Stimulated activated CD4-positive, alpha-beta T cell treated with anti-CD3 and anti-CD28 coated beads, Interleukin-4, amount 100 ng/mL, for 4 hours (primary cell): ENCODE measurements at places on chromosomes 12 and 14.

- DNase-seq = no peak
Observed at GRCh38 chr14:100994756-100995330, 91.3 kb upstream of the RTL1 start.

GRCh38 chr12:53777936-53778644 lies 26.3 kb upstream of the CISTR start:
- DNase-seq = no peak

DNA sequence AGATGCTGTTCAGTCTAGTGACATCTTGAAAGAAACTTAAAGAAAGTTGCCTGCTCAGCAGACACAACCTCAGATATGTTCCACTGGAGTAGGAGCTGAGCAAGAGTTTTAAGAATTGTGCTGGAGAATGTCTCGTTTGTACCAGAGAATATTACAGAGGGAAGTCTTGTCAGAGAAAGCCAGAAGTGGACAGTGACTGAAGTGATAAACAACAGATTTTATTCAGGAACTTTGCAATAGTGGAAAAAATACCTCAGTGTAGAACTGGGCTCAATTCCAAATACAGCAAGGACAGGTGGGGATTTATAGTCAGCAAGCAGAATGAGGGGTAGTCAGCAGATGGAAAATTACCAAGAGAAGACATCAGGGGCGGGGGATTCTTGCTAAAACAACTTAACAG lies 18.6 kb downstream of the ZDHHC17 start:
- DNase-seq = no peak

DNA sequence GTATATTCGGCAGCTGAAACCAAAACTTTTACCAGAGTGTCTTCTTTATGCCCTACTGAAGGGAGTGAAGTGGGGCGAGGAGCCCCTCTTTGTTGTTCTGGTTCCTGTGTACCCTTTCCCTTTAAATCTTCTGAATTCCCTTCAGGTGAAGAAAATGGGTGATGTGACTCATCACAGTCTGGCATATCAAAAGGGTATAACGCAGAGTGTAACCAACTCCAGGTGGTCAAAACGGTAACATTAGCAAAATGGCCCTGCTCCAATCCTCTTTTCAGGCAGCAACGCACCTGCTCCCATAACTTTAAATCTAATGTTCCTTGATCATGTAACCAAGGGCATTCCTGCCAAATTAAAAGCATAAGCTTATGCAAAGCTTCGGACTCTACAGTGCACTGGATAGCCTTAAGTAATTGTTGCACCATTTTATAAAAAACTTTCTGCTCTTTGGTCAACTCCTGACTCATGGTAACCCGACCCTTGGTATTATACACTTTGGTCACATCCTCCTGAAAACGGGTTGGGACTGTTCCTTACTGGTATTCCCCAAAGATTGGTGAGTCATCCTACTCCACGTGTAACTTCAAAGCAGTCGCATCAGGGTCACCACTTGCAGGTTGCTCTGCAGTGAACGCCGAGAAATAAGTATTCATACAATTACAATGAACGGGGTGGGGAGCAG lies 83.1 kb downstream of the KCNMB4 start:
- DNase-seq = no peak

DNA sequence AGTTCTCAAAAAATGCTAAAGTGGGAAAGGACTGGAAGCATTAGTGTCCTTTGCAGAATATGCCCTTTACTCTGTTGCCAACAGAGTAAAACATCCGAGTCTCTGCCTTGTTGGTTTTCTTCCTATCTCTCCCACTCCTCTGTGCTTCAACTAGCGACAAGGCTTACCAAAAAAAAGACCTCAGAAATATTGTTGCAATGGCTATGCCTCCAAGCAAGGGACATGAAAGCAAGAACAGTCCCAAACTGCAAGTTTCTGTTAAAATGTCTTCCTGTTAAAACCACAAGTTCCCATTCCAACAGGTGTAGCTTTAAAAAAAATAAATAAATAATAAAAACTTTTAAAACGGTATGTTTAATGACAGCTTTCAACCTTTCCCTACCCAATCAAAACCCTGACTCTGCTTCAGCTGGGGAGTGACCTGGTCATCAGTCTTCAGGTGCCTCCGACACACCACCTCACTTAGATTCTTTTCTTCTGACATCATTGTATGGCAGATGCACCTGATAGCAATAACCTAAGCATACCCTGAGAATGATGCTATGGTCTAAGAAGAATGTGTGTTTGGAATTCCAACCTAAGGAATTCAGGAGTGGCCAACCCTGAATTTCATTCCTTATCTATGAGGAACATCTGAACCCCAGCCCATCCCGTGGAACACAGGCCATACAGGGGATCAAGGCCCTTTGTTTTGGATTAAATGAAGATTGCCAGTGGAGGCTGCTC lies 81.0 kb downstream of the RPS29 start:
- DNase-seq = no peak

- DNase-seq = no peak
Observed at GRCh38 chr12:119263466-119263865, 71.1 kb upstream of the CCDC60 start.

DNA sequence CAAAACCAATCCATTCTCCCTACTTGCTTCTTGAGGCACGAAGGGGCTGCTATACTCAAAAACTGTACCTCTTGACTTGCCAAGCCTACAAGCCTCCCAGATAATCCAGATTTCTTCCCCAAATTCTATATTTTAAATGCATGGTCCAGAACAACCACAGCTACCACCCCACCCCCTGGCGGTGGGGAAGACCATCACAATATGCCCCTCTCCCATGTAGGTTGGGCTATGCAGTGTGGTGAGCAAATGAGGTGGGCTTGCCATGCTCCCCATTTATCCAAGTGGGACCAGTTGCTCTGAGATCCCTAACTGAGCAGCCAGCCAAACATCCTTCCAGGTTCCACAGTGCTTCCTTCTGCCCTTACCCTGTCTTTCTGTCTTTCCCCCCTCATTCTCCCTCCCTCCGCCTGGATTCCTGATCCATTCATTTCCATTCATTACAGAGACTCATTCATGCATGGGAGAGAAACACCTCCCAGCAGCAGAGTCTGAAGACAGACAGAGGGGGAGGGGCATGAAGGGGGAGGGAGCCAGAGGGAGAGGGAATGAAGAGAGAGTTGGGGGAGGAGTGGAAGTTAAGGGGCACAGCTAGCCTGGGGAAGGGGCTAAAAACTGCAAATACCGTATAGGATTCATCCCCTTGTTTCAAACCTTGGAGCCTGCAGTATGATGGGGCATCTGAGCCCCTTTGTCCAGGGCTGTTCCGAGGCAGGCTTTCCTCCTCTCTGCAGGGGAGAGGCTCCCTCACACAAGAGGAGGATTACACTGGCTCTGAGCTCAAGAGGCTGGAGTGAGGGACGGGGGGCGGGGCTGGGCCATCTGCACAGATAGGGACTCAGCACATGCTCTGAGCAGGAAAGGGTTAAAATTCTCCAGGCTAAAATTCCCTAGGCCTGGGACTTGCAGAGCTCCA lies 4.4 kb downstream of the ZNF219 start:
- DNase-seq = no peak

GRCh38 chr12:41514021-41514777 lies 326.1 kb downstream of the PDZRN4 start:
- no peak for DNase-seq
